GM12865 (cell line): ENCODE measurements at places on chromosomes 7 and 10.

- DNase-seq, result no peak
These were observed 1.7 kb downstream of the TCAF1 start for GRCh38 chr7:143900230-143900766.

- DNase-seq, result no peak
These were observed 115.8 kb upstream of the VSTM2A start for GRCh38 chr7:54426406-54426805.

- DNase-seq, result peak; percentile 7
These were observed 164.6 kb upstream of the PPP1R3A start for GRCh38 chr7:114083166-114084001.

DNA sequence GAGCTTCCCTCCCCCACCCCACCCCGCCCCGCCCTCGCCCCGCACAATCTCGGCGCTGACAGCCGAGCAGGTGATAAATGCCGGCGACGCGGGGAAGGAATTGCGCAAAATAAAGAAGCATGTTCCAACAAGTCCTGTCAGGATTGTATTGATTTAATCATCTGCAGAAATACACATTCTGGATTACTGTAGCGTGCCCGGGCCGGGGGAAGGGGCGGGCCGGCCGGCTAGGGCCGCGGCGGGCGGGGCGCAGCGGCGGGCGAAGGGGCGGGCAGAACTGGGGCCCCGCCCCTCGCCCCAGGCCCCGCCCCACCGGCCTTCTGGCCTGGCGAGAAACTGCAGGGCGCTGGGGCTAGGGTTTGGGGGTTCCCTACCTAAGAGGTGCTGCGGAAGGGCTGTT lies 88.9 kb upstream of the PAX2 start:
- no peak for DNase-seq

GRCh38 chr10:49056356-49056755 lies 59.0 kb downstream of the VSTM4 start:
- DNase-seq, result no peak

GRCh38 chr7:106177300-106177690 lies 65.2 kb upstream of the SYPL1 start:
- DNase-seq, result no peak

DNA sequence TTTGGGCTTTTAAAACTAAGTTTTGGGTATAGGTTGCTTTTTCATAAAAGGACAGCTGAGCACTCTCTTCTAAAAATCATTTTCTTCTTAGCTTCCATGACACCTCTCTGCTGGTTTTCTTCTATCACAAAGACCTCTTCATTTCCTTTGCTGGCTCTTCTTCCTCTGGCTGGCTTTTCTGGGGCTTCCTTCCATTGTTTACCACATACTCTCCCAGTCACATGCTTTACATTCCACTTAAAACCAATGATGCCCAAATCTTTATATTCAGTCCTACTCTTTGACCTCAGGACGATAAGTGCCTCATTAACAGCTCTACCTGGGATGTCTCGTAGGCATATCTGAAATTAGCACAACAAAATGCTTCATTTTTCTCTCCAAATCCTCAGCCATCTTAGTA lies 26.8 kb downstream of the FAM133B start:
- no peak for DNase-seq
